Gastroesophageal sphincter (tissue), 4 donors: ENCODE measurements at places on chromosomes 2 and 18.

- ATAC-seq, result no peak
Observed at GRCh38 chr18:23887493-23887892, 127.1 kb upstream of the TTC39C start.

- no peak for ATAC-seq
Observed at GRCh38 chr18:37662546-37663339, 97.1 kb upstream of the CELF4 start.

DNA sequence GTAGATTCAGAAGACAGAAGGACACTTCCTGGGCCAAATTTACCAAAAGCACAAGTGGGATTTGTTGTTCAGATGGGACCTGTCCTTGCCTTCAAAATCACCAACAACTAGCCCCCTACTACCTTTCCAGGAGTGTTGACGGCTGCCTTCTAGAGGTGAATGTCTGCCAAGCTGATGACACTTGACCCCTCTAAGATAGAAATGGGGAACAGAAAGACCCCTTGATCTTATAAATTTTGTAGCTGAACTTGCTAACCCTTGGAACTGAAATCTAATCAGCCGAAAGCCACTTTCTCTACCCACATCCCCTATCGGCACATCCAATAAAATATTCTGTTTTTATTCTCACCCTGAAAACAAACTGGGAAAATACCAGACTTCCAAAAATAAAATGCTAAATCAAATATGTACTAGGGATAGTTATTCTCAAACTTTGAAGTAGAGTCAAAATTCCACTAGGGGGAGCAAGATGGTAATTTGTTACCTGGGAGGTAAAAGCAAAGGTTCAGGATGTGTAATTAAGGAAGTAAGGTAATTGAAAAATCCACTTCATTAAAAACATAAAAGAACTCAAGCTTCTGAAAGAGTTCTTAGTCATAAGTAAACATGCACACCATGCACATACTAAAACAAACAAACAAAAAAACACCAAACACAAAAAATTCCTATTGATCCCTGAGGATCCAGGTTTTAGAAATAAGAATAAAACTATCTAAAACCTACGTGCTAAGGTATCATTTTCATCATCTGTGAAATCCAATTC, 119.2 kb downstream of the ANKRD44 start:
- no peak for ATAC-seq

GRCh38 chr2:226618875-226619605, 180.6 kb downstream of the IRS1 start:
- no peak for ATAC-seq

- ATAC-seq, result no peak
Observed at GRCh38 chr2:127145280-127145895, 38.4 kb upstream of the BIN1 start.

DNA sequence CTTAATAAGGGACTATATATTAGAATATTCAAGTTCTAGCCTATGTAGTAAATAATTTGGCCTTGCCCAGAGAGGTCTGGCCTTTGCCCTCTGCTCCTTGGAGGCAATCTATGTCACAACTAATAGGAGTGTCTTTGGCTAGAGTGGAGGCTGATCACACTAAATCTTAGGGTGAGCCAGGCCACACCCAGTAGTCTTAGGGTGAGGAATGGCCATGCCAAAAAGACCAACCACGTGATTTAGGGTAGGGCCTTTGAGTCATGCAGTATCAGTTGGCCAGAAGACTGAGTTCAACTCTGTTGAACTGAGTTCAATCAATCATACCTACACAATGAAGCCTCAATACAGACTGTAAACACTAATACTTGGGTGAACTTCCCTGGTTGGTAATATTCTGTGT, 26.0 kb upstream of the FLACC1 start:
- peak; percentile 31 for ATAC-seq

DNA sequence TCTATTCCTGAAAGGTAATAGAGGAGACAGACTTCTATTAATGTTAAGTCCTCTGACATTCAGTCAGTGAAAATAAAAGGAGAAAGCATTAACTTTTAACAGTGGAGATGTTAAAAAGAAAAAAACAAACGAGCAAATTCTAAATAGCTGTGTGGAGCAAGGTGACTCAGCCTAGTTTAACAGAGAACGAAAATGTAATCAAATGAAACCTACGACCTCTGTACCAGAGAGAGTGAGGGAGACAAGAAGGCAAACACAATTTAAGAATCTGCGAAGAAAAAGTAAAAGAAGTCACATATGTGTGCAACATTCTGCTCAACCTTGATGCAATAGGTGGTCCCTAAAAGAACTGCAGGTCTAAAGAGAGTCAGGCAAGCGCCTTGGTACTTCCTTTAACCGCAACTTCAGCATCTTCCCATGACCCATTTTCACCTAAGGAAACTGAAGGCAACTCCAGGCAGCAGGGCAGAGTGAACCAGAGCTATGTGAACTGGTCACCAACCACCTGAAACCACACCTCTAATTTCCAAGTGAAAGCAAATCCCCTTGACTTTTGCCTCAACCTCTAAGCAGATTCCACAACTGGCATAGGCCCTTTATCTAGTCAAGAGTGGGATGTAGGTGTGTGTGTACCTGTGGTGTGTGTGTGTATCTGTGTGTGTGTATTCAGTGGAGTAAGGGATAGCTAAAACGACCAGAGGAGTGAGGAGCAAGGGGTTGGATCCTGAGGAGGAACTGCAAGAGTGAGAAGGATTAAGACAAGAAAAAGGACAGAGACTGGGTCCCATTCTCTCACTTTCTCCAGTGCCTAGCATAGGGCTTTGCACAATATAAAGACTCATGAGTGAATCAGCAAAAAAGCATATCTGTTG, 43.0 kb downstream of the FIGN start:
- no peak for ATAC-seq

- ATAC-seq, result no peak
Observed at GRCh38 chr2:46431481-46432235, 47.7 kb upstream of the TMEM247 start.

DNA sequence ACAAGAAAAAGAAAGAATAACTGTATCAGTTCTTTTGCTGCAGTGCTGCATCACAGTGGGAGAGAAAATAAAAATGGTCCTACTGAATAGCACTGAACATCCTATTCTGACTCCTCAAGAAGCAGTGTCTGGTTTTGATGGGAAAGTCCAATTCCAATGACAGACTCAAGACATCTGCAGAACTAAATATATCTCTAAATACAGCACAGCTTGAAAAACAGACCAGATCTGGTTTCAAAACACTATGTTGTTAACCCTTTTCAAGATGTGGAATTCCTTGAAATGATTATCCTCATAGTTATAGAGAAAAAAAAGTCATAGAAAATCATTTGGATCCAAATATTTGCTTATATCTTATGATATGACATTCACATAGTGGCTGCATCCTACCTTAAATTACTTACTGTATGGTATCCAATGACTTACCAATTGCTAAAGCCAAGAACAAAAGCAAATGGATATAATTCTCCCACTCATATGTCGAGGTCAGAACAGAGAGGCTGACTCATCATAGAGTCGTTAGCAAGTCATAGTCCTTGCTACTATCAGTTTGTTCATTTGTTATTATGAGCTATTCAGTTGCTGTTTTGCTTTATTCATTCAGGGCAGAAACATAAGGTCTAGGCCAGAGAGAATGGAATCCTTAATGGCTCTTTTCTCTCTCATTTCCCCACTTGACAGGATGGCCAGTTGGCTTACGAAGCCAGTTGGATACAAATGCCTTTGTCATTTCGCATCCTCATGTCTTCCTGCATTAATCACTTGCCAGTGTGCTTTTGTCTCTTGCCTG, 62.5 kb upstream of the ACVR2A start:
- no peak for ATAC-seq

- ATAC-seq, result no peak
Observed at GRCh38 chr2:2229626-2230432, 101.2 kb downstream of the MYT1L start.

DNA sequence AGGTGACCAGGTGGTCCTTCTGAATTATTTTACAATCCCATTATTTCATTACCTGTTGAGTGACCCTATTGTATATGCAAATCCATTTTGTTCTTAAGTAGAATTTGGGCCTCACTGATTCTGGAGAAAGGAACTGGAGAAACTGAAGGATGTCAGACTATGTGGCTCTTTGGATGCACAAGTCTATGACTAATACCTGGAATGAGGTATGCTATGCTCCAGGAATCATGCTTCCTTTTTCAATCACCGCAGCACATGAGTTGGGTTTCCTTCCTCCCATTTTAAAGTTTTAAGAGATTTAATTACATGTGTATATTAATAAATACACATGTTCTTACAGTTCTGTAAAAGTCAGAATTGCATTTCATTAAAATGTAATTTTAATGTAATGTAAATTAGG, 253.9 kb upstream of the VWC2L start:
- no peak for ATAC-seq

DNA sequence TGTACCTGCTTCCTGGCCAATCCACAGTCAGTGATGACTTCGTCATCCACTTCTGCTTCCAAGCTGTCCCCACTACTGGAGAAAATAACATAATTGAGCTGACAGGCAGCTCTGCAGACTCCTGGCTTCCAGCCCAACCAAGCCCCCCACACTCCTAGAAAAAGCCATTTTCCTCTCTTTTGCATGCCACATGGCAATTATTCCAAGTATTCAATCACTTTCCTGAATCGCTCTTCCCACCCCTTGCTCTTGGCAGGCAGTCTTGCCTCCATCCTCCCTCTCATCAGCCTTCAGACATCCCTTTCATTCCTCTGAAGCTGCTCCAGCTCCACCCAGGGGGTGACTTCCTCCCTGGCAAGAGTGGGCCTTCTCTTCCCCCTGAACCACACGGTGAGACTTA, 14.3 kb upstream of the ST8SIA5 start:
- ATAC-seq, result no peak

DNA sequence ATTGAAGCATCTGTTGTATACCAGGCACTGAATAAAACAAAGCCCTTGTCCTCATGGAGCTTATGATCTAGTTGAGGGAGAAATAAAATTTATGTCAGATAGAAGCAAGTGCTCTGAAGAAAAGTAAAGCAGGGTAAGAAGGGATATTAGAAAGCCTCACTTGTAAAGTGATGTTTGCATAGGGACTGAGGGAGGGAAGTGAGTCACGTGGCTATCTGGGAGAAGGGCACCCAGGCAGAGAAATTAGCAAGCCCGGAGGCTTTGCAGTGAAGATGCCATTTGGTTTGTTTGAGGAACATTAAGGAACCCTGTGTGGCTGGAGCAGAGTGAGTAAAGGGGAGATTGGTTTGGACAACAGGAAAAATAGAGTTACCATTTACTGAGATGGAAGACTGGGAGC, 52.1 kb downstream of the RBBP8 start:
- ATAC-seq, result no peak
